ENCODE measurements at places on chromosomes 1 and 21. TPM values are rescaled to one million over a fixed set of nuclear protein-coding genes. Genes with fewer than 3 reads are reported as not detected.

- DNase-seq = peak; percentile 9
These were observed 322 bp downstream of the DCLRE1B start for GRCh38 chr1:113905435-113905861.

DNA sequence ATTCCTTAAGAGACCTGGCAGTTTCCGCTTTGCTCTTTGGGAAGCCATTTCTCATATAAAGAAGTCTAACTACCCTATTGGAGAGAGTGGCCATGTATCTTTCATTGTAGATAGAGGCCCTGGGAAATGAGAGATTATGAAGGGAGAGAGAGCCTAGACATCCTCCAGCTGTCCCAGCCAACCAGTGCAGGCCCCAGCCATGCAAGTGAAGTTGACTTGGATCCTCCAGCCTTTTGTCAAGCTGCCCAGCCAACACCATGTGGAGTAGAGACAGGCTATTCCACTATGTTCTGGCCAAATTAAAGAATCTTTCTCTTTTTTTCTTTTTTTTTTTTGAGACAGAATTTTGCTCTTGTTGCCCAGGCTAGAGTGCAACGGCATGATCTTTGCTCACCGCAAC is 7.1 kb upstream of the ANP32E start:
- DNase-seq = no peak

GRCh38 chr1:162139211-162139610 is 69.7 kb downstream of the NOS1AP start:
- DNase-seq = no peak

- DNase-seq = no peak
These were observed 3.6 kb upstream of the ADAMTSL4 start for GRCh38 chr1:150545486-150546032.

DNA sequence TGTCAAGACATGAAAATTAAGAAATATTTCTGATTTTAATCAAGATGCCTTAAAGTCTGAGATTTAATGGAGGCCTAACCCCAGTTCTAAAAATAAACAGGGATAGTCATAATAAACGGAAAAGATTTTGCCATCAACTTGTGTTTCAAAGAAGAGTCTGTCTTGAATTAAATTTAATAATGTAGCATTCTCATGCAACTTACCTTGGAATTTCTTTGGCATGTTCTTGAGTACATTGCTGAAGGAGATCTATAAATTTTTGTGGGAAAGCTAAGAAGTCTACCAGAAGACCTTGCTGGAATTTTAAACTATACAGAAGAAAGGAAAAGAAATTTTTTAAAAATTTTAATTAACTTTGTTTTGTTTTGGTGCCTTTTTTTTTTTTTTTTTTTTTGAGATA is 10.6 kb downstream of the SASS6 start:
- DNase-seq = no peak

GRCh38 chr1:174818014-174818616 is 181.6 kb upstream of the CACYBP start:
- no peak for DNase-seq

GRCh38 chr1:22204057-22204840 is 61.4 kb upstream of the WNT4 start:
- no peak for DNase-seq

DNA sequence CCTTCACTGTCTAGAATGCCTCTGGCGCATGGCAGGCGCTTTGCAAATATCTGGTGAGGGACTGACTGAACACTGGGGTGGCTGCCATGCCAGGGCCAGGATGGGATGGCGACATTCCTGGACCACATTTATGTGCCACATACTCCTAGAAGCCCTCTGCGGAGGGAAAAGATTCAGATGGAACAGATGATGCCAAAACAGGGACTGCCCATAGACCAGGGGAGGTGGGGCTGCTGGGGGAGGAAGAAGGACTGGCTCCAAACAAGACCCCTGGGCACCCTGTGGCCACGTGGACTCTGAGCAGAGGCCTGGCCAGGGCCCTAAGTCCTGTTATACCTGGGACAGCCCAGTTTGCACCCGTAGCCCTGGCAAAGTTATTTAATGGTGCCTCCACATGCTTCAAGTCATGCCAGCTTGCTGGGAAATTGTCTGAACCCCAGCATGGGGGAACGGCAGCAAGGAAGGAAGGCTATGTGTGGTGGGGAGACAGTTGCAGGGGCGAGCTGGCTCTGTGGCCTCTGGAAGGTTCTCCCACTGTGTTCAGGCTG is 44.1 kb downstream of the UMODL1 start:
- DNase-seq = no peak

Gene FMO2
- 1.4 TPM for polyA plus RNA-seq

Gene TSACC
- 0.82 TPM for polyA plus RNA-seq

Gene MMP23B
- polyA plus RNA-seq = 15.0 TPM

Gene CCDC28B
- polyA plus RNA-seq = 17.8 TPM

Data from renal cortex interstitium (tissue), 15 donors.